ENCODE measurements at places on chromosomes 4 and X. TPM values are rescaled to one million over a fixed set of nuclear protein-coding genes. Genes with fewer than 3 reads are reported as not detected.

The FAAH2 gene
- not detected for total RNA-seq

The FBXW7 gene
- total RNA-seq = 49.6 TPM

The TEC gene
- 1.7 TPM for total RNA-seq

The DIAPH2 gene
- total RNA-seq = 11.0 TPM

The FGFR3 gene
- total RNA-seq = 2.9 TPM

GRCh38 chr4:78781924-78782323, 5.8 kb downstream of the BMP2K start:
- no peak for DNase-seq

- no peak for DNase-seq
These were observed 24.1 kb downstream of the MSMO1 start for GRCh38 chr4:165351359-165352130.

DNA sequence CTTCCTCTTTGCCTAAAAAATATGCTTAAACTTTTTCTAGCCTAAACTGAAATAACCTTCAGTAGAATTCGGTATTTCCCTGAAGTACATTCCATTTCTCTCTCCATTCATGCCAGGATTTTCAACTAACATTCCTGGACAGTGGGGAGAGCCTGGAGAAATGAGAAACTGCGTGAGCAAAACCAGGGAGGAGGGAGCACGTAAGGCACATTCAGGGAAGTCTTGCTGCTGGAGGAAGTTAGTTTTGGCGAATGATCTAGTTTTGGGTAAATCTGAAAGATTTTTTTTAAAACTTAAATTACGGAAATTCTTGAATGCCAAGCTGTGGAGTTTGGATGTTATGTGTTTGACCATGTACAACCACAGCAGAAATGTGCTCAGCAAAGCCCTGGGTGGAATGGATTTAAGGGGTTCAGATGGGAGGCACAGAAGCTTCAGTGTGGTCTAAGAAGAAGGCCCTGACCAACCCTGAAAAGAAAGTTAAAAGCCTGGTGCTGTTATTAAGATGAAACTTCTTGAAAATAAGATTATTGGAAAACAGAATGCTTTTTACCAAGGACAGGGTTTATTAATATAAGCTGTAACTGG, 347.8 kb downstream of the ANK2 start:
- DNase-seq = no peak

DNA sequence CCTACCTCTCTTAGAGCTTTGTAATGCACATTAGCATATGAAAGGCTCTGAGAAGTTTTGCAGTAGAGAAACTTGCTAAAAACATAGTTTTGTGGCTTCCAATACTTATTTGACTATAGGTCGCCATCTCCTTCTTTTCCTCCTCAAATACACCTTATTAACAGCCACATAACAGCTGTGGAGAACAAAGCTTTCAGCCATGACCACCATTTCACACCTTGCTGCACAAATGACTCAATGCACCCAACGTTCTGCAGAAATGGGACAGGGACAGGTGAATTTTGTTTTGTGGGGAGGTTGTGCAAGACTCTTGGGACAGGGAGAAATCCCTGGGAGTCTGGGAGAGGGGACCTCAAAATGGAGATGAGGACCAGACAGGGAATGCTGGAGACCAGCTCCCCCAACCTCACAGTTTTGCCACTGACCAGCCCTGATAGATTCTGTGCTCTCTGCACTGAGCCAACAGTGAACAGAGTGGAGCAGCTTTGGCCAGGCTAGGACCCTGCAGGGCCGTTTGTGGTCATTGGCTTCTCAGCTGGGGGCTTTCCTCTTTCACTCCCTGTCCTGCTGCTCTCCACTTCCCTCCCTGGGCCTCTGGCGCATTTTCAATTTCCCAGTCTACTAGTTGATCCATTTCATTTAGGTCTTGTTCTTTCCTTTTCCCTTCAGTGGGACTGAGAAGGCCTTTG, 16.6 kb downstream of the FRMPD3 start:
- no peak for DNase-seq

GRCh38 chr4:153507310-153508073, 41.3 kb downstream of the TMEM131L start:
- DNase-seq = no peak

All from Right ventricle myocardium superior (tissue), 1 donor.